Stimulated activated CD4-positive, alpha-beta T cell treated with anti-CD3 and anti-CD28 coated beads, Interleukin-1b, Interleukin-23, amount 100 ng/mL, for 1 hour (primary cell): ENCODE measurements at places on chromosomes 6 and 20.

- no peak for DNase-seq
Measured at GRCh38 chr20:63145156-63145555, 70.8 kb downstream of the YTHDF1 start.

DNA sequence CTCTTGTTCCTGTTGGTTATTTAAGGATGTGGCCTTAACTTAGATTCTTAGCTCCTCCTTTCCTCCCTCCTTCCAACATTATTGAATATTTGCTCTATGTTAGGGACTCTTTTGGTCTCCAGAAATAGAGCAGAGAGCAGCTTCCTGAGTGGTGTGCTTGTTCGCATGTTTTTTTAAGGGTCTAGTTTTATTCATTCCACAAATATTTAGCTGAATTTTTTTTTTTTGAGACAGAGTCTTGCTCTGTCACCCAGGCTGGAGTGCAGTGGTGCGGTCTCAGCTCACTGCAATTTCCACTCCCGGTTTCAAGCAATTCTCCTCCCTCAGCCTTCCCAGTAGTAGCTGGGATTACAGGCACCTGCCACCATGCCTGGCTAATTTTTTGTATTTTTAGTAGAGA, 169.2 kb downstream of the ZFAND3 start:
- DNase-seq: no peak

- no peak for DNase-seq
Measured at GRCh38 chr6:15513801-15514711, 148.8 kb downstream of the DTNBP1 start.

- no peak for DNase-seq
Measured at GRCh38 chr6:108492131-108492766, 68.5 kb upstream of the FOXO3 start.

DNA sequence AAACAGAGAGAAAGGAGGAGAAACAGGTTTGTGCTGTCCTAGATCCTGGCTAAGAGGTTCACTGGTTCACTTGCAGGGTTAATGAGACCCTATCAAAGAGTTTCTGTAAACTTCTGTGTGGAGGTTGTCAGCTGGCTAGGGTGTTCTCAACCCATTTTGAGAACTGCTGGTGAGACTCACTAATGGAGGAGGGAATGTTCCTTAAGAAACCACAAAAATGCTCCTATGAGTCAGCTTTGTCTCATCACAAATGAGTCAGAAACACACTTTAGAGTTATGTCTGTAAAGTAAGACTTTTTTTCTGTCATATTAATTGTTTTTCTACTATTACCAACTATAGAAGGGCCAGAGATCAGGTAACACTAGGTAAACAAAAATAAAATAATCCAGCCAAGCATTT, 884.4 kb downstream of the PHF3 start:
- no peak for DNase-seq
